ENCODE measurements at places on chromosomes 7 and 10.

- DNase-seq: no peak
Observed at GRCh38 chr7:930975-931758, 23.3 kb downstream of the ADAP1 start.

DNA sequence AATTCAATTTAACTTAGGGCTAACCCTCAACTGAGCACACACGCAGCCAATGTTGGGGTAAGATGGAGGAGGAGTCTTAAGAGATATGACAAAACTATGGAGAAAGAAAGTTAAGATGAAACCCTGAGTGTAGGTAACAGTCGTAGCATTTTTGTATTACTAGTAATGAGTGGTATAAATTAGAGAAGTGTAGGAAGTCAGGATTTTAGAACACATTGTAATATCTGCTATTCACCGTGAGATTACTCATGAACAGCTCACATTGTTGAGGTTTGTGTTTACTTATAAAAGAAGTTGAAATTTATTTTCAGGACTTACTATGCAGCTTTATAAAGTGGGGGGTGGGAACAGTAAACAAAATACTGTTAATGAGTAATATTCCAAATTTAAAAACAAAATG lies 107.2 kb downstream of the ARHGAP21 start:
- DNase-seq: no peak

GRCh38 chr7:156479596-156479995 lies 161.0 kb upstream of the RNF32 start:
- DNase-seq: no peak

DNA sequence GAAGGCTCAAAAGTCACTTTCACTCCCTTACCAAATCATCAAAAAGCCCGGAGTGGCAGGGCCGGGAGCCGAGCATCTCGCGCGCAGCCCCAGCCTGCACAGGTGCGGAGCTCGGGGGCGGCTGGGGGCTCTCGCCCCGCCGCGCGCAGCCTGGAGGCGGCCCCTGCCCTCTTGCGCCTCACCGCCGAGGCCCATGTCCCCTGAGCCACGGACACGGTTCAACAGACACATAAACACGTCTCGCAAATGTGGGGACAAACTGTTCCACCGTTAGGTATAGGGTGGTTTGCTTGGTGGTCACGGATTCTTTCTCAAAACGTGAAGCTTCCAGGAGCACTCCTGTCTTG lies 700 bp downstream of the GSAP start:
- DNase-seq: no peak

GRCh38 chr7:6258440-6259182 lies 13.8 kb downstream of the CYTH3 start:
- no peak for DNase-seq
